ENCODE measurements at places on chromosomes 1 and 21.

GRCh38 chr21:35641271-35642016 lies 418.9 kb downstream of the SETD4 start:
- DNase-seq = no peak

DNA sequence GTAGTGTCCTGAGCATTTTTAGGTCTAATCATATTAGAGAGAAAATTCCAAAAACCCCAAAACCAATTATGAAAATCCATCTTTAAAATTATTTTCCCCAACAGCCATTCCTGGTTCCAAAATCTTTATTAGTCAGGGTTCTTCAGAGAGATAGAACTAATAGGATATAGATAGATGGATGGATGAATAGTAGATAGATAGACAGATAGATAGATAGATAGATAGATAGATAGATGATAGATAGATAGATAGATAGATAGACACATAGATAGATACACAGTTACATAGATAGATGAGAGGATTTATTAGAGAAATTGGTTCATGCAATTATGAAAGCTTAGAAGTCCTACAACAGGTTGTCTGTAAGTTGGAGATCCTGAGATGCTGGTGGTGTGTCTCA lies 122.7 kb upstream of the POGK start:
- DNase-seq = no peak

GRCh38 chr1:32693455-32694174 lies 9.0 kb downstream of the SYNC start:
- DNase-seq = no peak

GRCh38 chr1:100710906-100711682 lies 8.4 kb upstream of the VCAM1 start:
- DNase-seq = no peak

GRCh38 chr1:39617488-39618049 lies 21.9 kb downstream of the HEYL start:
- DNase-seq = no peak

- DNase-seq = no peak
Observed at GRCh38 chr1:109482791-109483671, 674 bp upstream of the ATXN7L2 start.

GRCh38 chr1:12643079-12643478 lies 806 bp upstream of the AADACL4 start:
- DNase-seq = no peak

DNA sequence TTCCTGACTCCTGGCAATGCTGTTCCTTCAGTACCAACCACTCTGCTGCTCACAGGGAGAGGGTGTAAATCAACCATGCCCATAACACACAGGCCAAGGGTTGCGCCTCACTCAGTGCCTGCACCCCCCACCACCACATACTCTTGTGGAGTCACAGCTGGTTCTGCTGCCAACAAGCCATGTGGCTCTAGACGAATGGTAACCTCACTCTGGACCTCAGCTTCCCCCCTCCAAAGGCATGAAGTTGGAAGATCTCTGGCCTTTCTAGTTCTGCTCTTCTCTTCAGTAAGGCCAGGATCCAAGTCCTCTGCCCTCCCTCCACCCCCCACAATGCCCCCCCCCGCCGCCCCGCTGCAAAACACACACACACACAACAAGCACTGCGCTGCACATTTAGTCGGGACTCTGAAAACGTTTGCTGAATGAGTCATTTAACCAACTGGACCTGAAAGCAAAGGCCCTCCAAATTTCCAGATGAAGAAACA lies 1.7 kb upstream of the GLIS1 start:
- DNase-seq = no peak

DNA sequence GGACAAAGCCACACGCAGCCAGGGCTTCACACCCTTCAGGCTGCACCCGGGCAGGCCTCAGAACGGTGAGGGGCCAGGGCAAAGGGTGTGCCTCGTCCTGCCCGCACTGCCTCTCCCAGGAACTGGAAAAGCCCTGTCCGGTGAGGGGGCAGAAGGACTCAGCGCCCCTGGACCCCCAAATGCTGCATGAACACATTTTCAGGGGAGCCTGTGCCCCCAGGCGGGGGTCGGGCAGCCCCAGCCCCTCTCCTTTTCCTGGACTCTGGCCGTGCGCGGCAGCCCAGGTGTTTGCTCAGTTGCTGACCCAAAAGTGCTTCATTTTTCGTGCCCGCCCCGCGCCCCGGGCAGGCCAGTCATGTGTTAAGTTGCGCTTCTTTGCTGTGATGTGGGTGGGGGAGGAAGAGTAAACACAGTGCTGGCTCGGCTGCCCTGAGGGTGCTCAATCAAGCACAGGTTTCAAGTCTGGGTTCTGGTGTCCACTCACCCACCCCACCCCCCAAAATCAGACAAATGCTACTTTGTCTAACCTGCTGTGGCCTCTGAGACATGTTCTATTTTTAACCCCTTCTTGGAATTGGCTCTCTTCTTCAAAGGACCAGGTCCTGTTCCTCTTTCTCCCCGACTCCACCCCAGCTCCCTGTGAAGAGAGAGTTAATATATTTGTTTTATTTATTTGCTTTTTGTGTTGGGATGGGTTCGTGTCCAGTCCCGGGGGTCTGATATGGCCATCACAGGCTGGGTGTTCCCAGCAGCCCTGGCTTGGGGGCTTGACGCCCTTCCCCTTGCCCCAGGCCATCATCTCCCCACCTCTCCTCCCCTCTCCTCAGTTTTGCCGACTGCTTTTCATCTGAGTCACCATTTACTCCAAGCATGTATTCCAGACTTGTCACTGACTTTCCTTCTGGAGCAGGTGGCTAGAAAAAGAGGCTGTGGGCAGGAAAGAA lies 8.1 kb downstream of the PSRC1 start:
- DNase-seq = no peak

- DNase-seq = no peak
Observed at GRCh38 chr1:230379928-230380327, 46.2 kb downstream of the PGBD5 start.

DNA sequence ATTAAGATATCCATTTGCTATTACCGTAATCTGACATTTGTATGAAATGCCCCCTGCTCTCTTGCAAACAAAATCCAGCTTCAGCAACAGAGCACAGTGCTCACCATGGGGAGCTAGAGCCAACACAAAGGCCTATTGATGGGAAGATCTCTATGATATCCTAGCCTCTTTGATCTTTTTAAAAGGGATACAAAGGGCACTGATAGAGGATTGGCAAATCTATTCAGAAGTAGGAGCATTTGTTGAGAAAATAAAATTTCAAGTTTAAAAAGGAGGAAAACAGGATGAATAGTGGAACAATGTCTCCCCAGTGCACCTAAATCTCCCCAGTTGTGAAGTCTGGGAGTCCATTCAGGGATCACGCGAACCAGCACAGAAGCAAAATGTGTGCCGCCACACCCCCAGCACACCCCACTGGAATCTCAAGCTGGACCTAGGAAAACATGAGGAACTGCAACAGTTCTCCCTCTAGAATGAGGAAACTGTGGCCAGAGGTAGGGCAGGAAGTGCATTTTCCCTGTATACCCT lies 32.2 kb downstream of the MRAP start:
- no peak for DNase-seq

DNA sequence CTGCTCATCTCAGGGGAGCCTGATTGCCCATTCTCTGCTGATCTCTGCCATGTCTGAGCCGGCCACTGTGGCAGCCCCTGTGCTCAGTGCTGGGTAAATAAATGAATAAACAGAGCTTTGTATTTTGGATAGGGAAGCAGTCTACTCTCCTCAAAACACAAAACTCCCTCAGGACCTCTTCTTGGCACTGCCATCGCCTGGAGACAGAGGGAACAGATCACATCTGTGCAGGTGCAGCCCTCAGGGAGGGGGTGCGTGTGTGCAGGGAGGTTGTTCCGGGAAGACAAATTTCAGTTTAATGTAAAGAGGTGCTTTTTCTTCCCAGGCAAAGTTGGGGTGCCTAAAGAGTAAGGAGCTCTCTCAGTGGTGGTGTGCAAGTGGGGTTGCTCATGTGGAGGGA lies 7.7 kb upstream of the FAM167B start:
- no peak for DNase-seq

GRCh38 chr1:161427733-161428516 lies 60.2 kb upstream of the CFAP126 start:
- peak; percentile 67 for DNase-seq

- DNase-seq = no peak
Observed at GRCh38 chr1:97006044-97006661, 284.6 kb downstream of the PTBP2 start.

DNA sequence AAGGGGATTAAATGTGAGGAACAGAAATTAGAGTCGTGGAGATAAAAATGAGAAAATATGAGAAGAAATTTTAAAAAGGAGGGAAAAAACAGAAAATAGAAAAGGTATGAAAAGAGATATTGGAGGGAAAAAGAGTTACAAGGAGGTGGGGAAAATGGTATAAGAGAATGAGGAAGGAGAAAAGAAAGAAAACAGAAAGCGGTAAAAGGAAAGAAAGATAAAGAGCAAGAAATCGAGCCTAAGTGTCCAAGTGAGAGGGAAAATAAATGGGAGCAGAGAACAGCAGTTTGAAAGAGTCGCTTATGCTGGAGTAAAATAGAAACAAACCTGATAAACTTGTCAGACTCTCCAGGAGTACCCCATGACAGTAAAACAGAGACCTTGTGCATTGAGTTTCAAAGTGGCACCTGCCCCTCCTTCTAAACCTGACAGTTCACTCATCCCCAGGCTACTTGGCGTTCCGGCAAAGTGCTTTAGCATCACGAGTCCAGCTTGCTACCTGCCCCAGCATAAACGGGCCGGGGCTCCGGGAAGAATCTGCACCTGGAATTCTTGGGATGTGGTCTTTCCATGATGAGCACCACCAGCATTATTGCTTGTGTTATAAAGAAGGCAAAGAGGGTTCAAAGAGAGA lies 585 bp downstream of the NEGR1 start:
- no peak for DNase-seq

- DNase-seq = no peak
Observed at GRCh38 chr1:159562680-159563079, 24.9 kb upstream of the APCS start.

DNA sequence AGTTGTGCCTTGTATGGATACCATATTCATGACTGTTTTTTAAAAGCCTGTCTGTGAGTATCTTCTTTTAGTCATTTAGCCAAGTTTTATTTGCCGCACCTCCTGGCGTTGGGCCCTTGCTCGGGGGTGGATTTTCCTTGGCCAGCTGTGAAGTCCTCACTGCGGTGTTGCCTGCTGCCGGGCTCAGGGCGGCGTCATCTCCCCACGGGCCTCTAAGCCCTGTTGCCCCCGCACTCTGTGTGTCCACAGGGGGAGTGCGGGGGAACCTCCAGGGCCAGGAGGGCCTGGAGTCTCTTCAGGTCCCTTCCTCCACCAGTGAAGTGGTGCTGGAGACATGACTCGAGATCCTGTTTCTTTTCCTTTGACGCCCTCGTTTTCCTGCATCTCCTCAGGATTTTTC lies 65.8 kb upstream of the DIP2A start:
- no peak for DNase-seq

GRCh38 chr1:7570311-7570710 lies 200.8 kb upstream of the VAMP3 start:
- DNase-seq = no peak

DNA sequence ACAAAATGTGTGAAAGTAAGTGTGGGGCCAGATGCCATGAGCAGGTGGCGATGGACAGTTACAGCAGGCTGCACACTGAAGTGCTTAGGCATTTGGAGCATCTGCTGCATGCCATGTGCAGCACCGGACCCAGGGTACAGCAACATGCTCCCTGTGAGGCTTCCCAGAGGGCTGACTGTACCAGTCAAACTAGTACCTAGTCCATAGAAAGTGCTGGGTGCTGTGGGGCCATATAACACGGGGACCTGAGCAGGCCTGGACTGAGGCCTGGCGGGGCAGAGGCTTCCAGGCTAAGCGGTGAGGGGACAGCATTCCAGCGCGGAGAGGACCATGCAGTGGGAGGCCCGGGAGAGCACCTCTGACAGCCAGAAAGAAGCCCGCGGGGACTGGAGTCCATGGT lies 29.9 kb upstream of the PKP1 start:
- no peak for DNase-seq

- DNase-seq = no peak
Observed at GRCh38 chr1:243944429-243945160, 94.6 kb upstream of the AKT3 start.

DNA sequence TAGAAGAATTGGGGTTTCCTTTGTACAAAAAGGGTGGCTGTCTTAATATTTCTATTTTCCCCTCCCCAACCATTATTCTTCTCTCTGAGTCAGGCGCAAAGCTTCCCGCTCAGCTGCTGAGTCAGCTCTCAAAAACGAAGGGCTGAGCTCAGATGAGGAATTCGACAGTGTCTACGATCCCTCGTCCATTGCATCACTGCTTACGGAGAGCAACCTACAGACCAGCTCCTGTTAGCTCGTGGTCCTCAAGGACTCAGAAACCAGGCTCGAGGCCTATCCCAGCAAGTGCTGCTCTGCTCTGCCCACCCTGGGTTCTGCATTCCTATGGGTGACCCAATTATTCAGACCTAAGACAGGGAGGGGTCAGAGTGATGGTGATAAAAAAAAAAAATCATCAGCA lies 3.0 kb upstream of the TUFT1 start:
- no peak for DNase-seq

DNA sequence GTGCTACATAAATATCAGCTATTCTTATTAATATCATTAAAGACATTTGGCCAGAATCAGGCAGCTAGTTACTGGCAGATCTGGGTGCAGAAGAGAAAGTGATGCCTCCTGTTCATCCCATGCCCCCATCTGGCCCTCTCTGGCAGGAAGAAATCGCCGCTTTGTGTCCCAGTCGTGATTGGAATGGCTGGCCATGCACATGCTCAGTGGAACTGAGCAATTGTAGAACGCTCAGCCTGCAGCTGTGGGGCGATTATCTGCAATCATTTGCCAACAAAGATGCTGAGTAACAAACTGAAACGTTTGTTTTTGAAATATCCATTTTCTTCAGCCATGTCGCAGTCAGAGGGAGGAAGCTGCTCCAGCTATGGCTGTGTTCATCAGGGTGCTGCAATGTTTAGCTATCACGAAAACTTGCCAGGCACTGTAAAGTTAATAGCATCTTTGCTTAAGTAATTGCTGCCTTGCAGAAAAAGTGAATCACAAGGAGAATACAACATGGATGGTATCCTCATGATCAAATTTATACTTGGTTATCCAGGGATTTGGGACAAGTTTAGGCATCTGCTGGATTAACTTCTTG lies 36.5 kb downstream of the NGF start:
- DNase-seq = no peak

DNA sequence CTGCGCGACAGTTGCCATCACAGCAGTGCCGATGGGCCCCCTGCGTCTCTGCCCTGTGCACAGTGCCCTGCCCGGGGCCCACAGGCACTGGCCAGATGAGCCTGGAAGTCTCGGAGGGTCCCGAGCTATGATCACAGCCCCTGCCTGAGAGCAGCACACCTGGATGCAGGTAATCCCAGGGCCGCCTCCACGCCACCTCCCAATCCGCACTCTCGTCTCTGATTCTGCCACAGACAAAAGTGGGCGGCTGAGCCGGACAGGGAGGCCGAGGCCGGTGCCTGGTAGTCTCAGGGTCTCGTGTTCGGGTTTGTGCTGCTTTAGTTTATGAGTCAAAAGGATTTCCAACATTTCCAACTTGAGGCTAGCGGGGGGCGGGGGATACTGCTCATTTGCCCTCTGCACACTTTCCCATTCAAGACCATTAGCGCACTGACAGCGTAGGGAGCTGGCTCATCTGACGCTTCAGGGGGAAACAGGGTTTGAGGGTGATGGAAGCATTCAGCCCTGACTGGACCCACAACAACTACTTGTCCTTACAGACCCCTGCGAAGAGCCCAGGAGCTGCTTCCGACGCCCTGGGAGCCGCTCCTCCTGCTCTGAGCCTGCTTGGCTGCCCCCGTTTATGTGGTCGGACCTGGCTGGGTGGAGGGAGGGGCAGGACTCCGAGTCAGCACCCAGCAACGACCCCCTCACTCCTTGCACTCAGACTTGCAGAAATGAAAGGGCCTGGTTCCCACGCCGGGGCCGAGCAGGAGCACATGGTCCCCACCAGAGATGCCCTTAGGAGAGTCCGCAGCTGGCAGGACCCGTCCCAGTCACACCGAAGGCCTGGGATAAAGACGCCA lies 1.8 kb upstream of the TTC34 start:
- DNase-seq = no peak

Measured in SK-N-MC (cell line).